ENCODE measurements at places on chromosomes 4 and X. TPM values are rescaled to one million over a fixed set of nuclear protein-coding genes. Genes with fewer than 3 reads are reported as not detected.
A peak's percentile ranks its signal among the peaks of the same experiment; 100 is the strongest.

The SLC39A8 gene
- 18.0 TPM for total RNA-seq

The IL2 gene
- total RNA-seq: 4.7 TPM

The ADH1C gene
- not detected for total RNA-seq

The GPR143 gene
- total RNA-seq: not detected

The DIAPH2 gene
- 11.4 TPM for total RNA-seq

GRCh38 chr4:168131196-168131595 is 38.9 kb downstream of the ANXA10 start:
- H3K27ac ChIP-seq: no peak overlapping the region
- no peaks in the 10 kb centered on the region for H3K36me3 ChIP-seq
- no peaks in the 10 kb centered on the region for H3K27me3 ChIP-seq
- no peak overlapping the region for H3K4me3 ChIP-seq
- no peaks in the 10 kb centered on the region for H3K4me1 ChIP-seq
- DNase-seq: no peak

DNA sequence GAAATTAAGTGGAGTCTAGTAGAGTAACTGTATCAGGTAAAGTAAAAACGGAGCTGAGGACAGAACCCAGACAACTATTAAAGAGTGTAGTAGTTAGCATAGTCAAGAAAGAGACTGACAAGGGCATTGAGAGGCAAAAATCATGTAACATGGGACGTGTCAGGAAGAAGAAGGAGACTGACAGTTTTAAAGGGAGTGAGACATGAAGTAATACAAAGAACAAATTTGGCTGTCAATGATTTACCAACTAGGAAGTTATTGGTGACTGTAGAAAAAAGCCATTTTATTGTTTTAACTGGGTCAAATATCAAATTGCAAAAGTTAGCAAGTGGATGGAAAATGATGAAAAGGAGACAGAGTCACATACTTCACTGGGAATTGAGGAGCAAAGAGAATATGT is 422.3 kb downstream of the MAPK10 start:
- H3K27me3 ChIP-seq: no peaks in the 10 kb centered on the region
- no peak overlapping the region for H3K27ac ChIP-seq
- no peaks in the 10 kb centered on the region for H3K36me3 ChIP-seq
- no peak for DNase-seq
- H3K4me1 ChIP-seq: no peaks in the 10 kb centered on the region

DNA sequence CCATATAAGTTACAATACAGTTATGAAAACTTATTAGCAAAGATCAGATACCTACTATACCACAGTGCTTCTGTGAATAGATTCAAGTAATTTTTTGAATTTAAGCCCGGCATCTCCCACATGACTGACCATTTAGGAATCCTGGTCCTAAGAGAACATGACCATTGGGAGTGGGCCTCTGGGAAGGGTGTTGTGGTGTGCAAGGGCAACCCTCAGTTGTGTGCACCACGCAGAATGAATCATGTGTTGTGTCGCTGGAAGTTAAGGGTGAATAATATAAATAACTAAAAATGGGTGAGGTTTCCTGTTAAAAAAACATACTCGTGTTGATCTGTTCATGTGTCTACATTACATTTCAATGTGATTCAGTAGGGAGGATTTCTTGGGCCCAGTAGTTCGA is 15.5 kb downstream of the CPE start:
- H3K4me3 ChIP-seq: no peak overlapping the region
- no peaks in the 10 kb centered on the region for H3K4me1 ChIP-seq
- H3K27me3 ChIP-seq: no peaks in the 10 kb centered on the region
- H3K36me3 ChIP-seq: no peaks in the 10 kb centered on the region

GRCh38 chr4:118410138-118410537 is 57.3 kb upstream of the PRSS12 start:
- no peaks in the 10 kb centered on the region for H3K27me3 ChIP-seq
- DNase-seq: no peak
- H3K27ac ChIP-seq: no peak overlapping the region
- H3K4me1 ChIP-seq: no peaks in the 10 kb centered on the region

DNA sequence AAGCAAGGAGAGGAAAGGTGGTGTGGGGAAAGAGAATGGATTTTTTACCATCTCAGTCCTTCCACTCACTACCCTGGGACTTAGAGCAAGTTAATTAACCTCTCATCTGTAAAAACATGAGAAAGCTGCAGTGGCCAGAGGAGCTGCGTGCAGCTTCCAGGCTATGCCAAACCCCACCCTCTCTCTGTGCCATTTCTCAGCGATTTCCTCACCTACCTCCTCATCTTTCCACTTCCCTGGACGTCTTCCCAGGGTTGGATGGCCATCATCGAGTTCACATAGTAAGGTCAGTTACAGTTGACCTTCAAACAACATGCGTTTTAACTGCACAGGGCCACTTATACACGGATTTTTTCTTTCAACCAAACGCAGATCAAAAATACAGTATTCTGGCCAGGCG is 64.3 kb downstream of the SMIM20 start:
- H3K4me1 ChIP-seq: no peaks in the 10 kb centered on the region
- no peaks in the 10 kb centered on the region for H3K27me3 ChIP-seq
- no peak overlapping the region for H3K27ac ChIP-seq
- H3K4me3 ChIP-seq: no peak overlapping the region
- DNase-seq: no peak

DNA sequence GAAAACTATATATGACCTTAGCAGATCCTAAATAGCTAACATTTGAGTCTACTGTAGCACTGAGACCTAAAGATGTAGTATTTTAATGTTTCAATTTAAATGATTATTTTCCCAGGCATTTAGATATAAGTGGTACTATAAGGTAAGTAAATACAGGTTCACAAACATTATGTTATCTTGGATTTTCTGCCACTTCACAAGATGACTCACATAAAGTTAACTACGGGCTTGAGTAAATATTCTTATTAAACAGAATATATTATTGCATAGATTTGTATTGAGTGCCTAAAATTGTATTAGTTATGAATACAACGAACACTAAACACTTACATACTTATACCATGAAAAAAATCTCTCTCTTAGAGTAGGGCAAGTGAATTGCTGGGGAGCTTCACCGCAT is 34.2 kb upstream of the VCX3B start:
- H3K27ac ChIP-seq: no peak overlapping the region
- no peaks in the 10 kb centered on the region for H3K36me3 ChIP-seq
- DNase-seq: no peak
- H3K27me3 ChIP-seq: no peaks in the 10 kb centered on the region
- no peaks in the 10 kb centered on the region for H3K4me1 ChIP-seq
- no peak overlapping the region for H3K4me3 ChIP-seq

- no peak for DNase-seq
- no peaks in the 10 kb centered on the region for H3K27me3 ChIP-seq
- H3K4me3 ChIP-seq: no peak overlapping the region
- H3K4me1 ChIP-seq: no peaks in the 10 kb centered on the region
- H3K36me3 ChIP-seq: no peaks in the 10 kb centered on the region
- H3K27ac ChIP-seq: no peak overlapping the region
These were observed 155.6 kb downstream of the PCDH7 start for GRCh38 chr4:30875658-30876269.

- H3K4me3 ChIP-seq: no peak overlapping the region
- H3K27me3 ChIP-seq: no peaks in the 10 kb centered on the region
- DNase-seq: no peak
- H3K4me1 ChIP-seq: no peaks in the 10 kb centered on the region
- H3K27ac ChIP-seq: no peak overlapping the region
These were observed 131.2 kb downstream of the UNC5C start for GRCh38 chr4:95417531-95417930.

DNA sequence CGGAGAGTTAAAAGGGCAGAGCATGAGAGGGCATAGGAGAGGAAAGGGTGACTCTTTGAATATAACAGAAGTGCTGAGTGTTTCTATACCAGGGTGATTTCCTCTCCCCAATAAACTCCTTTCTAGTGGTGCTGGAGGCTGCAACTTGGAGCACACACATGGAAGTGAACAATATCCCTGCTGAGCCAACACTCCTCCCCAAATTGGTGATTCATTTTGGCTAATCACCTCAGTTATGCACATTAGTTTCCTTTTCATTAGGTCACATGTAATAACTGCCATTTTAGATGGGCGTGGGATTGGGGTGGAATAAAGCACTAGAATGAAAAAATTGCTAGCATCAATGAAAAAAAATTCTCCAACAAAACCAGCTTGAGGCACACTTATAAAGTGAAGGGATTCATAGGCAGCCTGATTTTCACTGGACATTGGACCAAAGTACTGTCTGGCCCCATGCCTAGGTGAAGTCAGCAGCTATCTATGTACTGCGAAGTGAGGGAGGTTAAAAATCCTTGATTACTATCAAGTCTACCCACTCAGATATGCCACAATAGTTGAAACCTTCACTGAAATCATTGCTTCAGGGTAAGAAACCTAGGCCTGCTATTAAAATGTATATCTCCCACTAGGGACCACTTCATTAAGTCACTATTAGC is 174.0 kb downstream of the GLUD2 start:
- H3K36me3 ChIP-seq: no peaks in the 10 kb centered on the region
- no peaks in the 10 kb centered on the region for H3K4me1 ChIP-seq

DNA sequence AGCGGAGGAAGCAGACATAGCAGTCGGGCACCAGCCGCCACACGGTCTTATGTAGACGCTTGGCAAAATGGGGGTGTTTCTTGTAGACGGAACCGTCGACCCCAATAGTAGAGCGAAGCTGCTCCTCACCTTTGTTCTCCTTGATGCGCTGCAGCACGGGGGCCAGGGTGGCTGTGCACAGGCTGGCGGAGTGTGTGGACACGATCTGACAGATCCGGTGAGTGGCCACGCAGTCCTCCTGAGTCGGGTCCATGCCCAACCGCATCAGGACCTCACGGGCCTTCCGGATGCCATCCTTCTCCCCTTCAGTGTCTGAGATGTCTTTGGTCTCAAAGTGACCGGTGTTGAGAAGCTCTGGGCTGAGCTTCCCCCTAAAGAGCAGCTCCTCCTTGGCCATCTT is 153.0 kb downstream of the TENT5D start:
- no peak overlapping the region for H3K27ac ChIP-seq
- H3K4me1 ChIP-seq: no peaks in the 10 kb centered on the region
- no peak overlapping the region for H3K4me3 ChIP-seq
- no peaks in the 10 kb centered on the region for H3K27me3 ChIP-seq
- no peak for DNase-seq

- peaks cover 64% of the 10 kb centered on the region for H3K4me1 ChIP-seq
- H3K4me3 ChIP-seq: peak overlapping the region; percentile 55
- peak; percentile 5 for DNase-seq
- H3K27ac ChIP-seq: peak overlapping the region; percentile 62
- H3K27me3 ChIP-seq: no peaks in the 10 kb centered on the region
- H3K36me3 ChIP-seq: no peaks in the 10 kb centered on the region
These were observed 323.6 kb downstream of the BCOR start for GRCh38 chrX:39773923-39774773.

DNA sequence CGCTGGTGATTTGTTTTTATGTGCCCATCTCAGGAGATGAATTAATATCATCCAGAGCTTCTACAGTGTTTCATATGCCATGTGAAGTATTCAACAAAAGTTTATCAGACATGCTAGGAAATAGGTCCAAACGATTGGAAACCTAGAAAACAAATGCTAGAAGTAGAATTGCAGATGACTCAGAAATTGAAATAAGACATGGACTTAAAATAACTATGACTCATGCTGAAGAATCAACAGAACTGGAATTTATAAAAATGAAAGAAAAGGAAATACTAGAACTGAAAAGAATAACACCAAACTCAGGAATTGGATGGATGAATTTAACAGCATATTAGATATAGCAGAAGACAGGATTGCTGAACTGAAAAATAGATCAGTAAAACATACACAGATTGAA is 172.7 kb upstream of the GIMD1 start:
- no peaks in the 10 kb centered on the region for H3K36me3 ChIP-seq
- no peaks in the 10 kb centered on the region for H3K4me1 ChIP-seq
- H3K27me3 ChIP-seq: no peaks in the 10 kb centered on the region
- no peak overlapping the region for H3K27ac ChIP-seq
- no peak for DNase-seq
- H3K4me3 ChIP-seq: no peak overlapping the region

- H3K27ac ChIP-seq: no peak overlapping the region
- no peaks in the 10 kb centered on the region for H3K36me3 ChIP-seq
- H3K4me1 ChIP-seq: no peaks in the 10 kb centered on the region
- H3K4me3 ChIP-seq: no peak overlapping the region
- DNase-seq: no peak
These were observed 134.5 kb upstream of the TLL1 start for GRCh38 chr4:165738571-165738970.

GRCh38 chr4:29711226-29711625 is 1008.9 kb upstream of the PCDH7 start:
- H3K4me1 ChIP-seq: no peaks in the 10 kb centered on the region
- DNase-seq: no peak
- H3K36me3 ChIP-seq: no peaks in the 10 kb centered on the region
- no peaks in the 10 kb centered on the region for H3K27me3 ChIP-seq
- H3K27ac ChIP-seq: no peak overlapping the region

GRCh38 chr4:123996718-123997510 is 600.3 kb downstream of the SPRY1 start:
- no peak for DNase-seq
- H3K27me3 ChIP-seq: no peaks in the 10 kb centered on the region
- no peaks in the 10 kb centered on the region for H3K36me3 ChIP-seq
- H3K4me3 ChIP-seq: no peak overlapping the region

Data from CD4-positive, alpha-beta T cell (primary cell).